ENCODE measurements at places on chromosomes 16 and 17. TPM values are rescaled to one million over a fixed set of nuclear protein-coding genes. Genes with fewer than 3 reads are reported as not detected.

GRCh38 chr17:33040461-33040860 is 48.8 kb downstream of the SPACA3 start:
- no peak for DNase-seq

DNA sequence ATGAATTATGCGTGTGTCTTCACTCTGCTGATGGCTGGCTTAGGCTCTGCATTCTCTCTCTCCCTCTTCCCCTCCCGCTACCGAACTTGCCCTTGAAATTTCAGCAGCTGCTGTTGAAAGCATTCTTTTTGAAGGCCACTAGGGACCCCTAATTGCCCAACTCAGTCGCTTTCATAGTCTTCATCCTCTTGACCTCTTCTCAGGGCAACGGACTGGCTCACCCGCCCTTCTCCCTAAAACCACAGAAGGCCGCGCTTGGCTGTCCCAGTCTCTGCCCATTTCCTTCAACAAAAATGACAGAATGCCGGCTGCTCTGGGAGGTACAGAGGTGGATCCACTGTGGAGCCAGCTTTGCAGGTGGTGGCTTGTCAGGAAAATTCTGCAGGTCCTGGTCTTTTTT is 21.0 kb upstream of the FMNL1 start:
- DNase-seq, result peak; percentile 16

DNA sequence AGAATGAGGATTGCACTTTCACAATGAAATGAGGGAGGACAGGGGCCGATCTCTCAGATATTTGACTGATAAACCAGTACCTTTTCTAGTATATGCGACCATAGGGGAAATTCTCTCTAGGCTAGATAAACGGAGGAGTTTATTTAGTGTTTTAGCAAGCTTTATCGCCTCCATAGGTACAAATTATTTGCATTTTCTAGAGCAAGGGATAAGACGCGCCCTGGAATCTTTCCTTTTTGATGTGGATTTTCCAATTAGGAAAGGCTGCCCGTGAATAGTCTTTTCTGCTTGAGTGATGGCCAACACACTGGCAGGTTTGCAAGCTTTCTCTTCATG is 351 bp upstream of the GDPD1 start:
- no peak for DNase-seq

DNA sequence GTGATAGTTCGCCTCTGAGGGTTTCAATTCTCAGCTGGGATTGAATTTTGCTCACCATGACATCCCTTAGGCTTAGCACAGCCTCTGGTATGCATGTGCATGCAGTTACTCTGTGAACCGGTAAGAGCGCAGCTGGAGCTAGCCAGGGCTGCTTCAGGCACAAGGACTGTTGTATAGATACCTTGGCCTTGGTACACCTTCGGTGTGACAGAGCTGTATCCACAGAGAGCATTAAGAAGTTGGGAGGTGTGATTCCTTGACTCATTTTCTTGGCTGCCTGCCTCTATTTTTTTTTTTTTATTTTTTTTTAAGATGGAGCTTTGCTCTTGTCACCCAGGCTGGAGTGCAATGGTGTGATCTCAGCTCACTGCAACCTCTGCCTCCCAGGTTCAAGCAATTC is 2.2 kb upstream of the NUTF2 start:
- DNase-seq, result peak; percentile 47

- DNase-seq, result no peak
These were observed 245.6 kb upstream of the RBFOX1 start for GRCh38 chr16:7086822-7087616.

The ZG16B gene
- total RNA-seq, result 1.4 TPM

The CEMP1 gene
- total RNA-seq, result not detected

The TNP2 gene
- total RNA-seq, result not detected

The RDM1 gene
- total RNA-seq, result not detected
